ENCODE measurements at places on chromosomes 16 and 17. TPM values are rescaled to one million over a fixed set of nuclear protein-coding genes. Genes with fewer than 3 reads are reported as not detected.

GRCh38 chr16:11679250-11679649 lies 11.0 kb downstream of the SNN start:
- no peaks in the 10 kb centered on the region for H3K4me1 ChIP-seq
- no peak overlapping the region for H3K27ac ChIP-seq
- H3K27me3 ChIP-seq = no peaks in the 10 kb centered on the region

- no peak overlapping the region for H3K4me3 ChIP-seq
- H3K27me3 ChIP-seq = peaks cover 32% of the 10 kb centered on the region
- no peaks in the 10 kb centered on the region for H3K4me1 ChIP-seq
- H3K36me3 ChIP-seq = no peaks in the 10 kb centered on the region
- no peak for DNase-seq
Observed at GRCh38 chr16:75502916-75503605, 7.8 kb upstream of the CHST6 start.

GRCh38 chr16:88886845-88887521 lies 20.5 kb upstream of the PABPN1L start:
- no peaks in the 10 kb centered on the region for H3K4me1 ChIP-seq
- H3K36me3 ChIP-seq = no peaks in the 10 kb centered on the region
- no peak overlapping the region for H3K4me3 ChIP-seq
- DNase-seq = no peak
- H3K27ac ChIP-seq = peak overlapping the region; percentile 0
- no peaks in the 10 kb centered on the region for H3K27me3 ChIP-seq

GRCh38 chr17:20121359-20122253 lies 112.4 kb downstream of the SPECC1 start:
- H3K36me3 ChIP-seq = no peaks in the 10 kb centered on the region
- H3K27me3 ChIP-seq = no peaks in the 10 kb centered on the region
- DNase-seq = peak; percentile 95
- no peaks in the 10 kb centered on the region for H3K4me1 ChIP-seq

GRCh38 chr16:23310217-23310616 lies 8.1 kb downstream of the SCNN1B start:
- H3K4me1 ChIP-seq = no peaks in the 10 kb centered on the region
- no peak overlapping the region for H3K4me3 ChIP-seq
- DNase-seq = no peak
- no peaks in the 10 kb centered on the region for H3K27me3 ChIP-seq

- peaks cover 6% of the 10 kb centered on the region for H3K27me3 ChIP-seq
- DNase-seq = no peak
- no peak overlapping the region for H3K27ac ChIP-seq
- peaks cover 23% of the 10 kb centered on the region for H3K4me1 ChIP-seq
- H3K36me3 ChIP-seq = no peaks in the 10 kb centered on the region
Observed at GRCh38 chr16:47983999-47984580, 171.7 kb downstream of the ABCC12 start.

The ADGRG1 gene
- 0.38 TPM for total RNA-seq

Data from endodermal cell (in vitro differentiated cells).